Central memory CD4-positive, alpha-beta T cell (primary cell): ENCODE measurements at places on chromosomes 11 and 22.
A peak's percentile ranks its signal among the peaks of the same experiment; 100 is the strongest.

GRCh38 chr11:100961633-100962032 lies 168.0 kb downstream of the PGR start:
- no peak for DNase-seq

DNA sequence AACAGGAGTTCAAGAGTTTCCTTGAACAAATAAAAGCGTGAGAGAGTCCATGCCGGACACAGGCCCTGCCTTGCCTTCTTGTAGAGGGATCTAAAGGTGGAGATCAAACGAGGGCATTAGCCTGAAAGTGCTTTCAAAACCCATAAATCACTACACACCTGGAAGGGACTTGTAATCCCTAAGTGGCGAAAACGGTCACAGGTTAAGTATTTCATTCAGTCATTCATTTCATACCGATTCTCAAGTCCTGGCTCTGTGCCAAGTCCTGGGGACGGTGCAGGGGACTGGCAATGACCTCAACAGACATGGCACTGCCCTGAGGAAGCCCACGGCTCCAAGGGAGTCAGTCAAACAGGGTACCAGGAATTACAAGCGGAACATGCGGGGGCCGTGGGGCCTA lies 26.6 kb downstream of the ELFN2 start:
- no peak for DNase-seq

- no peak for DNase-seq
These were observed 96.5 kb upstream of the FGF3 start for GRCh38 chr11:69915501-69916250.

- no peak for DNase-seq
These were observed 29.2 kb downstream of the CDPF1 start for GRCh38 chr22:46220921-46221320.

DNA sequence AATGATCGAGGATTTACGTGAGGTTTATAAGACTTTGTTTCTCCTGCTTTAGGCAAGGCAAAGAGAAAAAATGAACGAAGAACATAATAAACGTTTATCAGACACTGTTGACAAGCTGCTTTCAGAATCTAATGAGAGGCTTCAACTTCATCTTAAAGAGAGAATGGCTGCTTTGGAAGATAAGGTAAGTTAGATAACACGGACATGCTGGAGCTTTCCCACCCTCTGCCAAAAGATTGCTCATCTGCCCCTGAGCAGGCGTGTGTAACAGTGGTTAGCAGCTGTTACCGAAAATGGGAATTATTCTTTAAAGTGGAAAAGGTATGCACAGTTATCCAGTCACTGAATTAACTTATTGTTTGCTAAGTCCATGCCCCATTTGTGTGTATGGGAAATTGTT lies 62.8 kb upstream of the CTTN start:
- DNase-seq, result no peak

DNA sequence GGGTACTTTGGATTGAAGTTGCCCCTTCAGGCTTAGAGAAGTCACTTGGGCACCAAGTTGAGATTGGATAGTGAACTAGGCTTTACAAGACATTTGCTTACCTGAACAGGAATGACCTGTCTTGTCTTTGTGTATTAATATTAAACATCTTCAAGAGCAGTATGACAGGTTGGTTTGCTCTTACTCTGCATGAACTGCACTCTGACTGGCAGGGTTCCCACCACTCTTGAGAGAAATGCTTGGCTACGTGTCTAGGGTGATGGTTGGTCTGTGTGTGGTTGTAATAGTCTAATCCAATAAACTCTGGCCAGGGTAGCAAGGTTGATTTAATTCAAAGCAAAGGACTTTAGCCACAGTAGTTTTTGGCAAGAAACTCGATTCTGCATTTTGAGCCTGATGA lies 20.1 kb upstream of the SPTBN2 start:
- DNase-seq, result no peak

- DNase-seq, result no peak
These were observed 3.2 kb upstream of the PLA2G3 start for GRCh38 chr22:31143537-31143936.

- DNase-seq, result no peak
These were observed 112.5 kb upstream of the ANO3 start for GRCh38 chr11:26219183-26220117.

GRCh38 chr11:17209939-17210245 lies 2.1 kb upstream of the PIK3C2A start:
- no peak for DNase-seq

DNA sequence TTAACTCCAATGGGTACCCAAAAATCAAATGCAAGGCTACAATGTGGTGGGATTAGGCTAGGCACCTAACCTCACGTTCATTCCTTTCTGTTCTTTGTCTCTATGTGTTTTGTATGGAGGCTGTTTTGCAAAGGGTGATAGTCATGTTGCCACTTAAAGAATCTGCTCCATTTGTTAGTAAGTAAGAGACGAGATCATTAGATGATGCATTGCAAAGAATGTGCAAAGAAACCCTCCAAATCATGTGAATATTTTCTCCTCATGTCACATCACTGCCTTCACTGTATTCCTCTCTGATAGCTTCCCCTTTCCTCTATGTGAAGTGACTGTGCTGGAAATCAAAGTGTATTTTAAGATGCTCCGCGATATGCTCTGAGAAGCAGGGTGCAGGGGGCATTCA lies 11.9 kb downstream of the SYT13 start:
- no peak for DNase-seq

DNA sequence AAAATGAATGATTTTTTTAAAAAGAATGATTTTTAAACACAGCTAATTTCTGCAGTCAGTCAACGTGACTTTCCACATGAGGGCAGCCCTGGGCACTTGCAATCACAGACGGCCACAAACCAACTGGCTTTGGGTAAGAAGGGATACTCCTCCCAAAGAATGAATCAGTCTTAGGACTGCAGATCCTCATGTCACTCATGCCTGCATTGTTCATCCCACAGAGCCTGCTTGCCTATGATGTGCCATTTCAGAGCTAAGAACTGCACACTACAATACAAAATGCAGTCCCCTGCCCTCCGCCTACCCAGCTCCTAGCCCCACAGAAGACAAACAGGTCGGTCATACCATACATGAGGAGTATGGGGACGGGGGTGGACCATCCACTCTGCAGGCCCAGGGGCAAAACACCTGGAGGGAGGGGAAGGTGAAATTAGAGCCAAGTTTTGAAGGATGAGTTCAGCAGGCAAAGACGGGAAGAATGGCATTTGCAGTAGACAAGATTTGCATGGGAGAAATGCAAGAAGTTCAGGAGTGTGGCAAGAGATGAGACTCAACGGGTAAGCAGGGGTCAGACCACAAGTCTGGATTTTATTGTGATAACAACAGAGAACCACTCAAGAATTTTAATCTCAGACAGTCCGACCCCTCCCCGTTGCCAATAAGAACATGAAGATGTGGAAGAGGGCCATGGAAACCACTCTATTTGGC lies 24.7 kb downstream of the PACSIN2 start:
- no peak for DNase-seq

DNA sequence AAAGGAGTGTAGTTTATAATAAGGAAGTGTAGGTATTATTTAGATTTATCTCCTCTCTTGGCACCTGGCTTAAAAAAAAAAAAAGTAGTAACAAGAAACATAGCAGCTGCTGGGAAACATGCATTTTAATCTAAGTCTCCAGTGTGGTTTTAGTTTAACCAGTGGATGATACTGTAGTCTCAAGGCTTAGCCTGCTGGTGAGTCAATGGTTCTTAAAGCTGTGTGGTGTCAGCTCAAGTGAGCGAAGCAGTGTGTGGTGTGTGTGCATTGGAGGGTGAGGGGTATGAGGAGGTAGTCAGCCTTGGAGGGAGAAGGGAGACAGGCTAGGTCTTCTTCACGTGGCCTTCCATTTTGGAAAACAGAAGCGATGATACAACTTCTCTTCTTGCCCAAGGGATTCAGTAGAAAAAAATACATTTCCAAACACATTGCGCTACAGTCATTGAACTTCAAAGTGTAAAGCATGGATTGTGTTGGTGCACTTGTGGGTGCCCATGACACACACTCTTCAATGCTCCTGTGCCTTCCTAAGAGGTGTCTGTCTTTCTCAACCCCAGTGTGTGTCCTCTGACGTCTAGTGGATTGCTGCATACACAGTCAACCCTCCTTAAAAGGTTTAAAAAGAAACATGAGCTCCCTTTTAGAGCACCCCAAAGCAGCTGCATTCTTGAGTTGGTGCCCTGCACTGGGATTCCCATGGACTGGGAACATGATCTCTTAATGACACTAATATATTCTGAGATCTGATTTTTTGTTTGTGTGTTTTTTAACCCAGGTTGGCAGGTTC lies 40.1 kb downstream of the ZBTB16 start:
- DNase-seq, result no peak

- DNase-seq, result no peak
These were observed 27.3 kb upstream of the KRTAP5-6 start for GRCh38 chr11:1669546-1670218.

DNA sequence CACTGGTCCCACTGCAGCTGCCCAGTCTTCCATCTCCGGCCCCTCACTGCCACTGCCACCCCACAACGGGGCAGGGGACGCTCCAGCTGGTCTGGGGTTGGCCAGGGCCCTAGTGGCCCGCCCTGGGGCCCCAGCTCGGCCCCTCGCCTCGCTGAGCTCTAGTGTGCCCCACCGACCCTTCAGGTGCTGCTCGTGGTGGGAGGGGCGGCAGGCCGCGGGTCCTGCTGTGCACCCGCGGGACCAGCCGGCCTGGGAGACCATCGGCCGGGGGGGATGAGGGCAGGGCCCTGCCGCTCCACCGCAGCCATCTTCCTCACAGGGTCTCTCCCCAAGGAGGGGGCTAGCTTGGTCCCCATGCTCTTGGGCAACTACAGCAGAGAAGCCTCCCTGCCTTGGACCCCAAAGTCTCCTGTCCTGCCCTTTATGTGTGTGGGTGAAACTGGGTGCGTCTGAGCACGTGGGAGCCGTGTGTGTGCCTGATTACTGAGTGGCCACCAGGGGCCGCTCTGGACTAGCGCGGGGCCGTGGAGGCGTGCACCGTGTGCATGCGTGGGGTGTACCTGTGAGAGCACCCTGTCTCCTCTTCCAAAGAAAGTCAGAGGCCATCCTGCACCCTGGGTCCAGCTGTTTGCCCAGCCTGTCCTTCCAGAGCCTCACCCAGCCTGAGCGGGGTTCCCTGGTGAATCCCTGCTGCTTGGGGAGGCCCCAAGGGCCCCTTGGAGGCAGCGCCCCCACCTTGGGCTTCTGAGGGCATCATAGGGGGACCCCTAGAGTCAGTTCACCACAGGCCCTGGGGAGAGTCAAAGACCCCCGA lies 6.0 kb upstream of the ACR start:
- DNase-seq, result peak; percentile 55

- no peak for DNase-seq
These were observed 6.7 kb downstream of the APLNR start for GRCh38 chr11:57230316-57230715.

DNA sequence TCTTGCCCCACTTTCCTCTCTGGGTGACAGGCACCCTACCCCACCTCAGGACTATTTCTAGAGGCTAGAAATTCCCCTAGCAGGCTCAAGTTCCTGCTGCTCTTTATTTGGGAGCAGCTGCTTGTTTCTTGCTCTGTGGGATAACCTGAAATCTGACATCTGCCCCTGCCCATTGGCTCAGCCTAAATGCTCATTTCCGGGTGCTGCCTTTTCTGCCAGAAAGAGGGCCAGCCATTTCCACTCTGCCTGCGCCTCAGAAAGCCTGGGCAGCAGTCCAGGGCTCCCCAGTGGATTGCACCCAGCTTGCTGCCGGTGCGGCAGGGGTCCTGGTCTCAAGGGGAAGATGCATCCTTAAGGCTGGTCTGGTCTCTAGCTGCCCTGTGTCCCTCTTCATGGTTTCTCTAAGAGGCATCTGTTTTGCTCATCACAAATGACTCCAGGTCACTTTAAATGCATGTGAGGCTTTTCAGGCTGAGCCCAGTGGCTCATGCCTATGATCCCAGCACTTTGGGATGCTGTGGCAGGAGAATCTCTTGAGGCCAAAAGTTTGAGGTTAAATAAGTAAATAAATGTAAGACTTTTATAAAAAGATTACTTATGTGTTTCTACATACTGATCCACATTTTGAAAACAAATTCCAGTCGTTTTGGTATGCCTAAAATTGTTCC lies 10.3 kb upstream of the PNPLA5 start:
- no peak for DNase-seq

DNA sequence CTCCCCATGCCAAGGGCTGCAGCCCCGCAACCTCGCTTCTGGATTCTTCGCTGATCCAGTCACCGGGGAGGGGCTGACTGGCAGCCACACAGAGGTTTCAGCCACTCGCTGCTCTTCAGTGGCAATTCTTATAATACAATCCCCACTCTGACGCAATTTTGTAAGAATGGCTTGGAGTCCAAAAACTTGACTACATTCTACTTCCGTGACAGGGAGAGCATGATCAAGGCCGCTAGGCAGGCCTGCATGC lies 14.9 kb downstream of the PPM1F start:
- no peak for DNase-seq

- no peak for DNase-seq
These were observed 10.9 kb upstream of the NEAT1 start for GRCh38 chr11:65411681-65412070.

- DNase-seq, result no peak
These were observed 591.8 kb downstream of the BUD13 start for GRCh38 chr11:116180806-116181600.

DNA sequence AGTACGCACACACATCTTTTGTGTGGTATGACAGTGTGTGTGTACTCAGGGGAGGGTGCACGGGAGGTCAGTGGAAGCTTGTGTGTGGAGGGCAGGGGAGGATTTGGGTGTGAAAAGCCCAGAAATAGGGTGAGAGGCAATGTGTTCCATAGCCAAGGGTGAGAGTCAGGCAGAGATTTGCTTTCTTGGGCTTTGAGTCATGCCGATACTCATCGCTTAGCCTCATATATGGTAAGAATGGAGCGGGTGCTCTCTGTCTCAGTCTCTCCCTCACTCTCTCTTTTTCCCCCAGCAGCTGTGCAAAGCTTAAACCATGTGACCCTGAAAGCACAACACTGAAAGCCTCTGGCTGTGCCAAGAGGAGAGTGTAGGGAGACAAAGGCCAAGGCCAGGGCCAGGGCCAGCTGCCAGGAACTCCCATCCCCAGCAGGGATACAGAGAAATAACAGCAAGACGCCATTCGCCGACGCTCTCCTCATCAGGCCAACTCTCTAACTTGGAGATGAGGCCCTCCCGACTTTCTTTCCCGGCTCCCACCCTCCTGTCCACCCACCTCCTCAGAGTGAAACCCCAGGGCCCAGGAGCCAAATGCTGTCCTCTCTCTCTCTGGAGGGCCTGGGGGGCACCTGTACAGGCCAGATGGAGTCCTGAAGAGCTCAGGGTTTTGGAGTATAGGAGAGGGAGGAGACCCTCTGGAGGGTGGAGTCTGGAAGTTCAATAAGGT lies 20.3 kb upstream of the MICAL3 start:
- DNase-seq, result no peak

- DNase-seq, result no peak
These were observed 354 bp downstream of the POLR2L start for GRCh38 chr11:841981-842369.

- DNase-seq, result no peak
These were observed 8.0 kb downstream of the FAM118B start for GRCh38 chr11:126219547-126219946.
